Stimulated activated CD8-positive, alpha-beta memory T cell treated with anti-CD3 and anti-CD28 coated beads, Interleukin-4, amount 100 ng/mL, for 4 hours (primary cell): ENCODE measurements at places on chromosomes 5 and 9.

DNA sequence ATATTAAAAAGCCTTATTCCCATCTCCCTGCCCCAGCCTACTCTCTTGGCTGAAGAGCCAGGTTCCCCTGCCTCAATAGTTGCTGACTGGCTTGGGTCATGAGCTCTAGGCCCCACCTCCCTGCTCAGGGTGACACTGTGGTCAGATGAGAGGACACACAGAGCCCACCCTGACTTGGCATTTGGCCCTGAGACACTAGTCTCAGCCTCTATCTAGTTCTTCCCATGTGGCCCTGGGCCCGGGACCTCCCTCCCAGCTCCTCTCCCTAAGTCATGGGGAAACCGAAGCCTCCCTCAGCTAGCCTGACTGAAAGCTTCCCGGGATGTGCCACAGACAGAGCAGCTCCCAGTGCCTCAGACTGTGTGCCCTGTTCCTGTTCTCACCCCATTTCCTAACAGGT is 5.8 kb upstream of the MYOZ3 start:
- DNase-seq, result no peak

GRCh38 chr9:95089257-95090022 is 228.1 kb downstream of the FANCC start:
- DNase-seq, result no peak

GRCh38 chr5:83703059-83703458 is 17.6 kb downstream of the HAPLN1 start:
- DNase-seq, result no peak

- DNase-seq, result no peak
Measured at GRCh38 chr9:135581636-135582426, 20.3 kb downstream of the PAEP start.

DNA sequence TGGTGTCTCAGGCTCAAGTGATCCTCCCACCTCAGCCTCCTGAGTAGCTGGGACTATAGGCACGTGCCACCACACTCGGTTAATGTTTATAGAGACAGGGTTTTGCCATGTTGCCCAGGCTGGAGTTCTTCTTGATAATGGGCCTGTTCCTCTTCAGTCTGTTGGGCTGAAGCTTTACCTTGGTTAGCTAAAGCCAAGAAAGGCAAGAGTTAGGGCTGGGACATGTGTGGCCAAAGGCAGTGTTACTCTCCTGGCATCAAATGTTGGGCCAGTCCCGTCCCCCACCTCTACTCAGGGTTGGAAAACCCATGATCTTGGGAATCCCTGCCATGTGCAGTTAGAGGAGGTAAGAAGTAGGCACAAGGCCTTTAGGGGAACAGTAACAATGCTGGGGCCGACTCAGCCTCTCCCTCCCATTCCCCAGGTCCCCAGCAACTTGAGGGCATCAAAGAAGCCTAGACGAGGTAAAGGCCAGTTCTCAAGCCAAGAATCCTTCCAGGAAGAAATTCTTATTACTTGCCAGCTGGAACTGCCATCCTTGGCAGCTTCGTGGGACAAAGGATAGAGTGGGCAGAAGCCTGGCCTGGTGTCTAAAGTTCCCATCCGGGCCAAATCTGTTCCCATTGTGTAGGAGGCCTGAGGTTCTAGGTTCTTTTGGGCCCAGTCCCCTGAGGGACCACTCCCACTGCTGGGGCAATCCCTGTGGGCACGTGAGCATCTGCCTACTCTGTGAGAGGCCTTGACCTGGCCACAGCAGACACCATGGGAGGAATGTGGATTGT is 4.5 kb downstream of the EGR1 start:
- DNase-seq, result no peak

DNA sequence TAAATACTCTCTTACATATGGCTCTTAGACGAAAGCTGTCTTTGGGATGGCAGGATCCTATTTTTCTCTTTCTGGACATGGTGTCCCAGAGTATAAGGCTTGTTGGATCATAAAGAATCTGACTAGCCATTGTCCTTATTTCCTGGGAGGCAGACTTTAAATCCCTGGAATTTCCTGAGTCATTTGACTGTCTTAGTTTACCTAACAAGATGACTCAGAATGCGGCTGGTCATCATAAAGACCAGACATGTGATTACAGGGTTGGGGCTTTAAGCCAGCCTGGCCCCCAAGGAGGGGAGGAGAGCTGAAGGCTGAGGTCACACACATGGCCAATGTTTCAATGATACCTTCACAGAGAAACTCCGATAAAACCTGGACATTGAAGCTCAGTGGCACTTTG is 37.2 kb downstream of the FAM240B start:
- no peak for DNase-seq

DNA sequence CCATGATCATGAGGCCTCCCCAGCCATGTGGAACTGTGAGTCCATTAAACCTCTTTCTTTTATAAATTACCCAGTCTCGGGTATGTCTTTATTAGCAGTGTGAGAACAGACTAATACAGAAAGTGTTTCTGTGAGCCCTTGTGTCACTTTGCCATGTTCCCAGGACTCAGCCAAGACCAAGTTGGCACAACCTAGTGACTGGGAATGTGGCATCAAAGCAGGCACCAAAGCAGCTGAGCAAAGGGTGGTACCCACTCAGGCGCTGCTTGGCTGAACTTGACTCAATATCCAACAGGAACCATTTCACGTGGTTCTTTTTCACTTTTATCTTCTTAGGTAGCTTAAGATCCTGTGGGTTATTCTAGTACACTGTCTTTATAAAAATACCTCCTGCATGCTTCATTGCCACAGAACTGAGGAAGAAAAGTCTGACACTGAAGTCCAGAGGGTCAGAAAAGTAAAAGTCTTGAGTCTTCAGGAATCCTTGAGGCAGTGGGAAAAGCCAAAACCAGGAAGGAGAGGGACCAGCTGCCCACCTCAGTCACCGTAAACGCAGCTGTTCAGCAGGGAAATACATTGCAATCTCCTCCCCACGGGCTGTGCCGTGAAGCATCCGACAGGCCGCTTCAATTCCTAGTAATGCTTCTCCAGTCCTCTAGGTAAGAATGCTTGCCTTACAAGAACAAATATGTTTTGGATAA is 90.5 kb upstream of the RETREG1 start:
- DNase-seq, result no peak

DNA sequence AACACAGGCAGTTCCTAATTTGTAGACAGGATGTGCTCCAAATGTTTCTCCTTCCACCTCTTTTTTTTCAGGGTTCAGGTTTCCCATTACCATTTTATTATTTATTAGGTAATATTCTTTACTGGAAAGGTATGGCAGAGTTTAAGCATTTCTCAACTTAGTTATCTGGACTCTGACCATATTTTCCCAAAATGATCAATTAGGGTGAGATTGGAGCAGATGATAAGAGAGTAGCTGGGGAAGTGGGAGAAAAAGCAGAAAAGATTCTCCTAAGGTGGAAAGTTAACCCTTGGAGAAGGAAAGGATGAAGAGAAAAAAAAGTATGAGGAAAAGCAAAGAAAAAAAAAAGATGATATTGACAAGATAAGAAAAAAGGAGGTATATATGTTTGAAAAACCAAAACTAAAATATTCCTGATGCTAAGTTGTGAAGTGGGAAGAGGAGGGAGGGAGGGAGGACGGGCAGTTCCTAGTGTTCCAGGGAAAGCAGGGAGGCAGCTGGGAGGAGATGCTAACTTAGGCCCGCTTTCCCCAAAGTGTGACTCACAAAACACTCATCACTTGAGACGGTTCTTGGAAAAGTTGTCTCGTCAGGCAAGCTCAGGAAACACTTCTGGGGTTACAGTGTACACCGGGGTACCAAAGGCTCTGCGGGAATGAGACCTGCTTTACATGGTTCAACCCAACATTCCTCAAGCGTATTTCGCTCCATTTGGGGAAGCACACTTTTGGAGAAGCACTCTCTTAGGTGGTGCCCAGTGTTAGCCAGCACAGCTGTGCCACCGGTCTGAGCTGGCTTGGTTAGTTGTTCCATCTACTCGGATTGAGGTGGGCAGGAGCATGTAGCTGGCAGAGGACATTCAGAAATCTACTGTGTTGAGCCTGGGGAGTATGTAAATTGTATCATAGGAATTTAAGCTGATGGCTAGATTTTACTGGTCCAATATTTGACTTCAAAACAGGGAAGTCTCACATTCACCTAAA is 35.1 kb downstream of the B4GALT1 start:
- no peak for DNase-seq

DNA sequence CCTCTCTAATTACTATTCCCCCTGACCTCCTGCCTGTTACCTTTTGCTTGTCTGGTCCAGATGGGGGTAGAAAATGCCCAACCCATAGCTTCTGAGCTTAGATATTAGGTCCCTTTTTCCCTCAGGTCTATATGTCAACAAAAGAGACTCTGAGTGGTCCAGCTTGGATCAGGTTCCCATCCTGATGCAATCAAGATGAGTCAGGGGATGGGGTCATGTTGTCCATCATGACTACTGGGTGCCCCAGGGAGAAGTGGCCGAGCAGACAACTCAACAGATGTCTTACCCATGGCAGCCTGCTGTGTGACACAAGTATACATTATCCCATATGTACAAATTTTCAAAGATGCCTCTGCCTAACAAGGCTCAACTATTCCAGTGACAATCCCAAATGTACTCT is 9.1 kb upstream of the ANKH start:
- no peak for DNase-seq

- DNase-seq, result no peak
Measured at GRCh38 chr5:28493456-28493855, 1455.1 kb upstream of the CDH9 start.

- no peak for DNase-seq
Measured at GRCh38 chr5:94694671-94695070, 76.2 kb downstream of the SLF1 start.

DNA sequence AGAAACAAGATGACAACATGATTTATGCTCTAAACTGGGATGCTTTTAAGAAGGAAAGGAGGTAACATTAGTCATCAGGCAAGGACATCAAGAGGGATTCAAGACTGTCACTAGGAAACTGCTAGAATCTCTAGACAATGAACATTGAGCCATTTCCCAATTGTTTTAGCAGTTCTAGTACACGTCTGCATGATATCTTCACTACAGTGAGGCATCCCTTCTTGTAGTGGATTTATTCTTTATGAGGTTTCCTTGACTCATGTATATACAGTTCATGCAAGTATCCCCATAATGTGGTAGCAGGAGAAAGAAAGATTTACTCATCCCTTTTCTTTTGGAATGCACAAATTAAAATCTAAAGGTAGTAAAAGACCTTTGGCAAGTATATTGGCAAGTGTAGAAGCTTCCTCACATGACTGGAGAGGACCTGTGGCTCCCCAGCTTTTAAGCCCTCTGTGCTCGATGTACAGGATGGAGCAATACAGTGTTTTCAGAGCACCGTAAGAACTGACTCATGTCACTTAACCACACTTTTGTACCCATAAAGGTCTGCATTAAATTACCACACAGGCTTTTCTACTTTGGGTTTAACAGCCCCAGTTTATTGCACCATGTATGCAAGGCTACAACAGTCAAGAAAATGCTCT is 335.9 kb downstream of the SEMA5A start:
- no peak for DNase-seq

GRCh38 chr9:37989701-37990100 is 79.3 kb downstream of the SHB start:
- no peak for DNase-seq

DNA sequence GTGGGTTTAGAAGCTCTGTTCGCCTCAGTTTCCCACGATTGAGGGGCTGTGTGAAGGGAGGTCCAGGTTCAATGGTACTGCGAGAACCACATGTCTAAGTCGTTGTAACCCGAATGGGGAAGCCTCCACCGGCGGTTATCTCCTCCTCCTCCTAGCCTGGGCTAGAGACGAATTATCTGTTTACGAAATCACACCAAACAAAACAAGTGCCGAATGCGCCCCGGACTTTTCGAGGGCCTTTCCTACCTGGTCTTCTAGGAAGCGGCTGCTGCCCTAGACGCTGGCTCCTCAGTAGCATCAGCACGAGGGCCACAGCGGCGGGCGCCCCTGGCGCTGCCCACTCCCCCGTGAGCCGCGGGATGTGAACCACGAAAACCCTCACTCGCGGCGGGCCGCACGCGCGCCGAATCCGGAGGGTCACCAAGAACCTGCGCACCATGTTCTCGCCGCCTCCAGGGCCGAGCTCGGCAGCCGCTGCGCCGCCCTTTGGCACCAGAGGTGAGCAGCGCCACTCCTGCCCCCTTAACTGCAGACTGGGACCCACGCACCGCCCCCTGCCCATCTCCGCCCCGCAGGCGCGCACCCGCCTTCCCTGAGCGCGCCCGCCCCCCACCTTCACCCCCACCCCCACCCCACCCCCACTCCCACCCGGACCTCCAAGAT is at the start of gene CDKN2A:
Gene CDKN2A (minus strand): TSS at position 500 of the 663 bp plus-strand sequence.
- DNase-seq, result no peak

DNA sequence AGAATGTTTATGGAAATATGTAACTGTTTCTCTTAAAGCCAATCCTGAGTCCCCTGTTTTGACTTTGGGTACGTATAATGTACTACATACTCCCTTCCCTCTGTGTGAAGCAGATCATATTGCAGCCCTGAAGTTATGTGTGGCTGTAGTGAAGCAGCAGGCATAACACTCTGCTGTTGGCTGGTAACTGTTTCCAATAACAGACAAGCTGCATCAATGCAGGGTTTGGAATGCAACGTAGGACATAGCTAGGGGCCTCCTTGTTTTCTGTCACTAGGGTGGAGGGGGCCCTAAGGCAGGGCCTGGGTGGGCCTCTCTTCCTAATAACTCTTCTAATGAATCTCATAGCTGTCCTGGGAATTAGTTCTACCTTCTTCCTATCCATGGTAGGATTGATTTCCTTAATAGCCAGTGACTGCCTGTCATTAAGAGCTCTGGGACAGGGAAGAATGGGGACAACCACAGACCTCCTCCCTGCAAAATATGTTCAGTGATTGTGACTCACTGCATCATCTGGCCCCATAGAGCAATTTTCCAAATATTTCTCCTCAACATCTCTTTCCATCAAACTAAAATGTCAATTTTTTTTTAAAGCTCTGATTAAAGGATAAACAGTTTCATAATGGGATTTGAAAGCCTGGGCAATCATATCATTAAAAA is 129.6 kb upstream of the HMHB1 start:
- DNase-seq, result no peak

DNA sequence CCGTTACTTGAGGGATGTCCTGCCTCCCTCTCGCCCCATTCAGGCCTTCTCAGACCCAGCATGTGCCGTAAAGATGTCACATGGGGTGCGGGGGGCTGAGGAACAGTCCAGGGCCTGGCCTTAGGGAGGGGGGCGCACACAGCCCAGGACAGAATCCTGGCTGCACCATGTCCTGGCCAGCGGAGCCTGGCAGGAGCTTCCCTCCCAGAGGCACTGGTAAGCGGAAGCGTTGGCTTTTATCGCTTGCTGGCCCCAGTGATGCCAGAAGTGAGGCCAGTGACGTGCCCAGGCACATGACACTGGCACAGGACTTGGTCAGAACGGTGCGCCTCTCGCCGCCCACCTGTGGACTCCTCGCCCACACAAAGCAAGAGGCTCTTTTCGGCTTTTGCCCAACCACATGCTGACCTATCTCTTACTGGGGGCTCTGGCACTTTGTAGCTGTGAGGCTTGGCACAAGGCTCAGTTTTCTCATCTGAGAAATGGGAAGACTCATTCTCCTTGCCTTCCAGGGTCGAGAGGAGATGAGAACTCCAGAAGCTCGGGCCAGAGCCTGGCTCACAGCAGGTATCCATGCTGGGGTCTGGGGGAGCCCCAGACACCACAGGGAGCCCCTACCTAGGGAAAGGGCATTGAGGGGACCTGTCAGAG is 59.0 kb downstream of the LMX1B start:
- DNase-seq, result no peak
